ENCODE measurements at places on chromosomes 7 and 10.

DNA sequence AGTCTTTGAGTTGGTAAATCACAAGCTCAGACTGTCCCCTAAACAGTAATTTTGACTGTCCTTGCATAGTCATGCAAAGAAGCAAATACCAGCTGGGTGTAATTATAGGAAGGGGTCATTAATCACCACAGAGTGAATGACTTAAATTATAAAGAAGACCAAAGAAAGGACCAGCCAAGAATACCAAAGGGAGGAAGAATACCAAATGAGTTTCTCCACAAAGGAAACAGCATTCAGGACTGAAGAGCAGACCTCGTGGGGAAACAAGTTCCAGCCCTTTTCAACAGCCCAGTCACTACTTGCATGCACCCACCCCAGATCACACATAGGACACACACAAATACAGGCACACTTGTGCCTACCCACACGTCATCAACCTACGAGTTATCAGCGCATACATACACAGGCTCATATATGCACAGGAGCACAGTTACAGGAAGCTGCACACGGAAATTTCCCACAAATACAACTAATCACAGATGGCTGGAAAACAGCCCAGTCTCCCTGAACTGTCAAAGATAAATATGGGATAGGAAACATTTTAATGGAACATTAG is 77.6 kb downstream of the DENND2A start:
- DNase-seq, result no peak

DNA sequence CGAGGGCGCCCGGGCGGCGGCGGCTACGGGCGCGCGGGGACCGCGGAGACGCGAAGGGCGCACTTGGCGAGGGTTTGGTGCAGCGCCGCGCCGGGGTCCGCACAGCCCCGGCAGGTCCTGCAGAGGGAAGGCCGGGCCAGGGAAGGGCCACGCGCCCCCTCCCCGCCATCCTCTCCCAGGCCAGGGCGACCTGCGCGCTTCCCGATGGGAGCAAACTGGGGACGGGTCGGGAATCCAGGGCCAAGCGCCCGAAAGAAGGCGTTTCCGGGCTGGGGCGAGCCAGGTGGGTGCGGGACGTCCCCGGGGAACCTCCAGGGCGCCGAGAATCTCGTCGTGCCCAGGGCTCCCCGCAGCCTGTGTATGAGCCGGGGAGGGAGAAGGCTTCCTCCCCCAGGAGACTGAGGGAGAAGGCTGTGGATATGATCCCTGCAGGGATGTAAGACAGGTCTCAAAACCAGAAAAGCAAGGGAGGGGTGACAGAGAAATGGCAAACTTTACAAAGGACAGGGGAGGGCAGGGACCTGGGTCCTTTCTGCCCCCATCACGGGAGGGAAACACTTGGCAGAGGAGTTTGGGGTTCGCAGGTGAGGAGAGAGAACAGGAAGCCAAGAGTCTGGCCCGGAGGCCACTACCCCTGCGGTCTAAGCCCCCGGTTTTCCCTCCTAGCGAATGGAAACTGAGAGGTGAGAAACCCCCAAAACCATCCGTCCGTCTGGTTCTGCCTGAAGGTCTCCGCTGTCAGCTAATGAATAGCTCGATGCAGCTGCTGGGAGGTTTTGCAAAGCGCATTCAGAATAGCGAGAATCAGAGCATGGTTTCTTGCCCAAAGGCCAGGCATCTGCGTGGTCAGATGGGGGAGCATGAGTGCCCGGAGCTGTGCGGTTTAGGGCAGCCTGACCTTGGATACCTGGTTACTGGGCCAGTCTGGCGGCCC is 674 bp downstream of the AMZ1 start:
- no peak for DNase-seq

- DNase-seq, result no peak
Measured at GRCh38 chr10:47364366-47364765, 16.2 kb downstream of the RBP3 start.

- no peak for DNase-seq
Measured at GRCh38 chr7:137439829-137440825, 96.6 kb upstream of the PTN start.

GRCh38 chr7:123966936-123967335 is 41.9 kb downstream of the SPAM1 start:
- DNase-seq, result no peak

DNA sequence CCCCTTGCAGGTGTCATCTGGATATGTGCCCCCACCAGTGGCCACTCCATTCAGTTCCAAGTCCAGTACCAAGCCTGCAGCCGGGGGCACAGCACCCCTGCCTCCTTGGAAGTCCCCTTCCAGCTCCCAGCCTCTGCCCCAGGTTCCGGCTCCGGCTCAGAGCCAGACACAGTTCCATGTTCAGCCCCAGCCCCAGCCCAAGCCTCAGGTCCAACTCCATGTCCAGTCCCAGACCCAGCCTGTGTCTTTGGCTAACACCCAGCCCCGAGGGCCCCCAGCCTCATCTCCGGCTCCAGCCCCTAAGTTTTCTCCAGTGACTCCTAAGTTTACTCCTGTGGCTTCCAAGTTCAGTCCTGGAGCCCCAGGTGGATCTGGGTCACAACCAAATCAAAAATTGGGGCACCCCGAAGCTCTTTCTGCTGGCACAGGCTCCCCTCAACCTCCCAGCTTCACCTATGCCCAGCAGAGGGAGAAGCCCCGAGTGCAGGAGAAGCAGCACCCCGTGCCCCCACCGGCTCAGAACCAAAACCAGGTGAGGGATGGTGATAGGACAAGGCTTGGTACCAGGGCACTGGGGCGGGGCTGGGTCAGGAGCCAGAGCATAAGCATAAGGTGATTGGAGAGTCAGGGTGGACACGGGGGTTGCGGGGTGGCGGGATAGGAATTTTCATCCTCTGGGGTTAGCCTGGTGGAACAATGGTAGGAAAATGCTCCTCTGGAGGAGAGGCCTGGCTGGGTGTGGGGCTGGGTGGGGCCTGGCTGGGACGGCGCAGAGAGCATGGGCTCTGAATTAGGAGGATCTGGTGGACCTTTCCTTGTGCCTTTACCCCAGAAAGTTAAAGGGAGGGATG is 1.9 kb downstream of the ZYX start:
- no peak for DNase-seq

DNA sequence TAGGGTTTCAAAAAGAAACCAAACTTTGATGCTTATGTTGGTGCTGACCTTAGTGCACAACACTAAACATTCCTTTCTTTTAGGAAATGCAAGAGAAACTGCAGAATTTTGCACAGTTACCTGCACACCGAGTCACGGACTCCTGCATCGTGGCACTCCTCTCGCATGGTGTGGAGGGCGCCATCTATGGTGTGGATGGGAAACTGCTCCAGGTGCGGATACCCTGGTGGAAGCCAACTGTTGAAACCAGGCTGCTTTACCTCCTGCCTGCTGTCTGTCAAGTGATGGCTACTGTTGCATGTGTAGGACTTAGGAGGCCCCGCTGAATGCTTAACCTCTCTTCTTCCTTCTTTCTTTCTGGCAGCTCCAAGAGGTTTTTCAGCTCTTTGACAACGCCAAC is 11.7 kb downstream of the CASP2 start:
- DNase-seq, result peak; percentile 47

DNA sequence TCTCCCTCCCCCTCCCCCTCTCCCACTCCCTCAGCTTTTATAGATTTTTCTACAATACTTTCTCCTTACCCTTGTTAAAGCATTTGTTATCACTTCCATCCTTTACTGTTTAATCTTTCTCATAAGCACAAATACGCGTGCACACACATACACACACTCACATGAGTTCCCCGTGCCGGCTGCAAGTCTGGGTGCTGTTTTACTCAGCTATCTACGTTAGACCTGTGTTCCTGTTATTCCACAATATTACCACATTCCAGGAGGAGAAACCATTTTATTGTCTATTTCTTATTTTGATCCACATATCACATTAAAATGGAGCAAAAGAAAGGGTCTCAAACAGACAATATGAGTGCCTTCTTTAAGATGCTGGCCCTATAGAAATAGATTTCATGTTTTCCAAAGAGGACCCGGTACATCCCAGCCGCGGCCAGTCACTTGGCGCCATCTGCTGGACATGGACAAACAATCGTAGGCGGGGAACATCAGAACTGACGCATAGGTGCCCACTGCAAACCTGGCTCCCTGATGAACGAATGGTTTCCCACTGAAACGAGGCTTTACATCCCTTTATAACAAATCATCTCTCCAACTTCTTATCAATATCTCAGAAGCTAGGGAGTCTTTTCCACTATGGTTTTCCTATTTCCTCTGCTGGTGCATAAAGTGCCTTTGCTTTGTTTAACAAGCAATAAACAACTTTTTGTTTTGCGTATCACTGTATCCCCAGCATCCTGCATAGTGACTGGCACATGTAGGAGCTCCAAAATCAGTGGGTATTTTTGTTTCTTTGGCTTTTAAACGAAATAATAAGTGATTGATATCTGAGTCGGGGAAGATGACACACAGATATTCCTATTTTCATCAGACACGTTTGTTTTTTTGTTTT is 25.2 kb upstream of the OPTN start:
- peak; percentile 63 for DNase-seq

DNA sequence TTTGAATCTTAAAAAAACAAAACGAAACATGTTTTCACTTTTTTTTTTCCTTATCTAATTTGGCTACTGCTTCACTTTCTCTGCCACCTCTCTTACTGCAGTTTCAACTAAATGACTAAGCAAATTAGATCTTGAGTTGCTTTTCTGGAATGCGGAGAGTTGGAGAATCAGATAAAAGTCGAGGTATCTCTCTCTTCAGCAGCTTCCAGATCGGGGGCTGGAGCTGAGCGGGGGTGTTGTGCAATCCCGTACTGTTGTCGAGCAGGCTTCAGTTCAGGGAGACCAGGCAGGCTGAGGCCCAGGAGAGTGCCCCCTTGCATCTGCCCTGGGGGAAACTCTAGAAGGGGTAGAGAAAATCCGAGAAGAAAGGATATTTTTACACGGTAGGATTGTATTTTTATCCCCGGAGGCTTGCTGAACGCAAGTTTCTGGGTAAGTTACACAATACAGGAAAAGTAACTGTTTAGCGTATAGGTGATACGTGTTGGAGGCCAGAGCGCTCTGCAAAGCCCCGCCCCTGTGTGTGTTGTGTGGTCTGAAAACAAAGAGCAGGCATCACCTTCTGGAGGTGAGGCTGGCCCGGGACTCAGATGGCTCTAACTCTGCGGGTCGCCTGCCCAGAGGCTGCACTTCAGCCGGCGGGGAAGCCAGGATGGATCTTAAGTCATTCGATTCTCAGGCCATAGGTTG is 116.6 kb downstream of the KLF6 start:
- peak; percentile 11 for DNase-seq

GRCh38 chr10:22550732-22551131 is 163.6 kb downstream of the PIP4K2A start:
- peak; percentile 53 for DNase-seq

DNA sequence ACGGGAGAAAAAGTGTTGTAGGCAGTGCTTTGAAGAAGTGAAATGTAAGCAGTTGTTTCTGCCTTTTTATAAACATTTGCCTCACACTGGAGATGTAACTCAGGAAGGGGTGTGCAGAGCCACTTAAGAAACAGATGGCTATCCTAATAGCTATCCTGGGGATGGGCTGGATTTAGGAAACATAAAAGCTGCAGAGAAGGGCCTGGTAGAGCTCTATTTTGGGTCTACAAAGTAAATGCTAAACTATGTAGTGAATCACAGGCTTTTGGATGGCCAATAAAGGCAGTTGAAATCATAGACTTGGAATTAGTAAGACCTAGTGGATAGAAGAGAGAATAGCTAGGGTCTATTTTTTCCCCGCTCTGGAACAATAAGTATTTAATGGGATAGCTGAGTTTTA is 79.9 kb upstream of the AGR3 start:
- no peak for DNase-seq

DNA sequence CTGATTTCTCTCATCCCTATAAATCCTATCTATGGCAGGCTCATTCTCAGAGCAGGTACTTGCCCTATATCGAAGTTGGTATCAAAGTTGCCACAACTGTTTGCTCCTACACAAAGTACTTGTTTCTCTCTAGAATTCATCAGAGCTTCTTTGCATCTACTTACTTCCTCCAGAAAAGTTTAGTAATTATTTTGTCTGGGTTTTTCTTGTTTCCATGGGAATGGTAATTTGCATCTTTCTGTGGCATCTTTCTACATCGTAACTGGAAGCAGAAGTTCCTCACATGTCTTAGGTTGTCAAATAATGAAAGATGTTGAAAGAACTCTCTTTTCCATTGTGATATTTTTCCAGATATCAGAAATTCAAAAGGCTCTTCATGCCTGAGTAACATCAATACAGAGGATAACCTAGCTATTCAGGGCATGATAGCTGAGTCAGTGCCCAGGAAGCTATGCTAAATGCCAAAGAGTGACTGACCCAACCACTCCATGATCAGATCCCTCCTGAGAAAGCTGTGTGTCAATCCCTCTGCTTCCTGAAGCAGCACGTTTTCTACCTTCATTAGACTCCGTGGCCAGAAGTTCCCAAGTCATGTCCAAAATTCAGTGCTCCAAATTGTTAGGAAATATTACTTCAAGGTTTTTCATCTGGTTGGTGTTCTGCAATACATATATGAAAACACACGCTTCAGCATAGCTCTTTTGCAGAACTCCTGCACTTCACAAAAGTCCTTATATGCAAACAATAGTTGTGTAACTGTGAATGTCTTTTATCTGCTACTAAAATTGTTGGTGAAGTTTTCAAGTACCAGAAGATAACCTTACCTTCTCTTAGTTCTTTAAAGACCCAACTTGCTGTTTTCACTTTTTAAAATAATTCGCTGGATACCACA is 216.5 kb downstream of the VTI1A start:
- DNase-seq, result no peak

DNA sequence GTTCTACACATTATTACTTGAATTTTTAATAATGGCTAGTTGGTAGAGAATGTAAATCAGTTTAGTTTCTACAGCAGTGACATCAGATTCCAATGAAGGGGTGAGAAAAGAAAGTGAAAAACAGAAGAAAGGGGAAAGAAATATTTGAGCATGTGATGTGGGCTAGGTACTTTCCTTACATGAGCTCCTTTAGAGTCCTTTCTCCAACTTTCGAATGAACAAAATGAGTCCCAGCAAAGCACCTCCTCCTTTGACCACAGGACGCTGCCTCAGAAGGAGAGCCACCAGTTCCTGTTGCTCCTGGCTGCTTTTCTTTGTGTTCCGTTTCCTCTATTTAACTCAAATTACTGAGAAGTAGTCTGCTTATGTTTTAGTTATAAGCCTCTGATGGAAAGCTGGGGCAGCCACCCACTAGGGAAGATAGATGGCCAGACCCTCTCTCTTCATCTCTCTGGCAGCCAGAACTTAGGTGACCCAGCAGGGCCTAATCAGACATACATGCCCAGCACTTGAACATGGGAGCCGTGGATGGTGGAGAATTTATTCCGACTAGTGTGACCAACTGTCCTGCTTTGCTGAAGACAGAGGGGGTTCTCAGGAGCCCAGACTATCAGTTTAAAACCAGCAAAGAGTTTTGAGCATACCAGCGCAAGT is 82.4 kb upstream of the NME8 start:
- DNase-seq, result no peak

GRCh38 chr7:64655811-64656210 is 10.1 kb upstream of the ZNF107 start:
- DNase-seq, result no peak

- DNase-seq, result no peak
Measured at GRCh38 chr10:31073211-31073610, 41.5 kb upstream of the ZNF438 start.

Data from hematopoietic multipotent progenitor cell treated with erythropoietin and hydrocortisone succinate and interleukin-3 and kit ligand, for 15 days (in vitro differentiated cells).